ENCODE measurements at places on chromosomes 11 and 22.

DNA sequence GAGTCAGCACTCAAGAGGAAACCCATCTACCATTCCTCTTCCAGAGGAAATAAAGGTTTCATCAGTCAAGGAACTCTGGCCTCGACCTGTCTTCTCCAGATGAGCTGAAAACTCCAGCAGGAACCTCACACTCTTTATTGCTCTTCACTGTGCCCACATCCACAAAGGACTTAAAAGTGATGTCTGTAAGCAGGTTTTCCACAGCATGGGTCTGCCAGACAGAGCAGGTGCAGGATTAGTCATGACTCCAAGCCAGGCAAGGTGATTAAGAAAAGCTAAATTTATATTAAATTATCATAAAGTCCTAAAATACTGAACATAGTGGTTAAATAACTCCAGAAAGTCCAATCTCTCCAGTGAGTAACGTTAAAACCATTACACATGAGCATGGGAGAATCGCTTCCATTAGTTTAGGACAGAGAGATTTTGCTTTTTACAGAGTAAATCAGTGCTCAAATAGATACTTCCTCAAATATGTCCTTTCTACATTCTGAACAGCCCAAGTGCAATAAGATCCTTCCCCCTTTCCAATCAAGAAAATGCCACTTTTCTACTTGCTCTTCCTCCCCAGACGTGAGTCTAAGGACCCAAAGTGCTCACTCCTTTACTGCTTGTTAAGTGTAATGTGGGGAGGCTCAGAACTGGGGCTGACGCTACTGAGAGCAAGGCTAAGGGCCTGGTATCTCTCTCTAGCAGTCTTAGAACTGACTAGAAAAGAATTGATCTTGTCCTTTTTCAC lies 10.7 kb upstream of the CKAP5 start:
- DNase-seq, result no peak

DNA sequence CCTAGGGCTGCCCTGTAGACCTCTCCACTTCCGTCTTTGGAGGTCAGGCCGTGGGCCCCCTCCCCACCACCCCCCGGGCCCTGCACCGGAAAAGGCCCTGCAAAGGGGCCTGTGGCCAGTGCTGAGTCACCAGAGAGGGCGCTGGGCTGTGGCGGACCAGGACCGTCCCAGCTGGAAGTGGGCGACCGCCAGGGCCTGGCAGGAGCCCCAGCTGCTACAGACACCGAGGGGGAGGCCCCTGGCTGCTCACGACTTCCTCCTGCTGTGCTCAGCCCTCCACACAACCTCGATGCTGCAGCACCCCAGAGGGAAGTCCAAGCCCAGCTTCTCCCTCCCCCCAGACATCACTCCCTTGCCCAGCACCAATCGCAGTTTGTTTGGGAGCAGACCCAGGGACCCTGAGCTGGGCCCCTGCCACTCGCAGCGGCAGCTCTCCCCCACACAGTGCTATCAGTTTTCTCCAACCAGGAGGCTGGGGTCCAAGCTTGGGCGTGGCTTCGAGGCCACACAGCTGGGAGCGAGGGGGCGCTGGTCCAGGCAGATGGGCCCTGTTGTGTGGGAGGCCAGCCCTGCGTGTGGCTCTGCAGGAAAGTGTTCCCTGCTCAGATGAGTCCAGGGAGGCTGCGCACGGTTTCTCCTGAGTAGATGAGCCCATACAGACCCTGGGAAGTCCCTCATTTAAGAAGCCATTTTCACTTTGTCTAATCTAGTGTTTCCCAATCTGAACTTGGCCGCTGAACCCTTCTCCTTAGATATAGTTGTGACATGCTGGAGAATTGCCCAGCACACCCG lies 5.6 kb upstream of the SH3BP1 start:
- peak; percentile 86 for DNase-seq

GRCh38 chr11:5937868-5938602 lies 4.0 kb upstream of the OR56A3 start:
- no peak for DNase-seq

- DNase-seq, result no peak
These were observed 11.5 kb downstream of the CBX6 start for GRCh38 chr22:38860283-38861169.

GRCh38 chr22:43754176-43754575 lies 57.9 kb downstream of the EFCAB6 start:
- no peak for DNase-seq

GRCh38 chr11:113778111-113778910 lies 1.3 kb upstream of the CLDN25 start:
- no peak for DNase-seq

DNA sequence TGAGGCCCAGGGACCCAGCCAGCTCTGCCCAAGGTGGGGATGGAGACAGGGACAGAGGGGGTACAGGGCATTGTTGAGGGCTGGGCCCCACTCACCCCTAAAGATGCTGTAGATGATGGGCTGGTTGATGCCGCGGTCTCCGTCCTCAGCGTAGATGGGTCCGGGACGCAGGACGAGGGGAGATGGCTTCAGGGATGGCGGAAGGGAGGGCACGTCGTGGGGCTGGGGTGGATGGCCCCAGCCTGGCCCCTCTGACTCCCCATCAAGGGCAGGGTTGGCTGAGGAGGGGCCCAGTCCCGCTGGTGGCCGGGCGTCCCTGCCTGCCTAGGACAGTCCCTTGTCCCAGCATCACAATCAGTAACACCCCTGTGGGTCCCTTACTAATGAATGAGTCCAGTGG lies 4.5 kb upstream of the IRF7 start:
- DNase-seq, result no peak

DNA sequence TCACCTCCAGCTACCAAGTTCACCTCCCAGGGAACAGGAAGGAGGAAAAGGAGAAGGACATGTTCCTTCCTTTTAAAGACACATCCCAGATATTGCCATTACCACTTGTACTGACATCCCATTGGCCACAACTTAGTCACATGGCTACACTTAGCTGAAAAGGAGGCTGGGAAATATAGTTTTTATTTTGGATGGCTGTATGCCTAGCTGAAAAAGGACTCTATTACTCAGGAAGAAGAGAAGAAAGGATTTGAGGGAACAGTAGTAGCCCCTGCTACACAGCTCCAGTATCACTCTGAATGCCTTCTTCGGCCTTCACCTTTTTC lies 2.1 kb upstream of the APOA5 start:
- DNase-seq, result no peak

DNA sequence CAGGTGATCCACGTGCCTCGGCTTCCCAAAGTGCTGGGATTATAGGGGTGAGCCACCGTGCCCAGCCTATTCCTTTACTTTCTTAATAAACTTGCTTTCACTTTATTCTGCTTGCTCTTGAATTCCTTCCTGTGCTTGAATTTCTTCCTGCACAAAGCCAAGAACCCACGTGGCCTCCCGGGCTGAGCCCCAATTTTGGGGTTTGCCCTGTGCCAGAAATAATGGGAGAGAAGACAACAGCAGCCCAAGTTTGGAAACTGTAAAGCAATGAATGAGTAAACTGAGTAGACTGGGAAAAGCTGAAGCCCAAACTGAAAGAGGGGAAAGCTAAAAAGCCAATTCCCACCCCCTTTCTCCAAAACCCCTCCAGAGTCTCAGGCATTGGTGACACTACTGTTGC lies 136.4 kb downstream of the NECTIN1 start:
- DNase-seq, result no peak

DNA sequence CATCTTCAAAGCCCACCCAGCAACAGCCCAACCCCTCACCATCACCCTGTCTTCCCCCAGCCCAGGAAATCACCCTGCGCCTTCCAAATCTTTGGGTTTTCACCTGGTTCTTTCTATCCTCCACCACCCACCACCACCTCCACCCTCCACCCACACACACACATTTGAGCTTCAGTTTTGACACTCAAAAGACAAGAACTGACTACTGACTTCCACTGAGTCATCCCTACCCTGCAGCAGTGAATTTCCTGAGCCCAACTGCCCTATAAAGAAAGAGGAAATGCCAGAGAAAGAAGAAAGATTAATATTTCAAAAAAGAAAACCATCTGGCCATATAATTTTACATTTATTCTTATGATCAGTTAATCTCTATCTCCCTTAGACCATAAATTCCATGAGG lies 137.5 kb downstream of the CHST1 start:
- no peak for DNase-seq

- DNase-seq, result no peak
These were observed 32.2 kb upstream of the POGLUT3 start for GRCh38 chr11:108530426-108530825.

DNA sequence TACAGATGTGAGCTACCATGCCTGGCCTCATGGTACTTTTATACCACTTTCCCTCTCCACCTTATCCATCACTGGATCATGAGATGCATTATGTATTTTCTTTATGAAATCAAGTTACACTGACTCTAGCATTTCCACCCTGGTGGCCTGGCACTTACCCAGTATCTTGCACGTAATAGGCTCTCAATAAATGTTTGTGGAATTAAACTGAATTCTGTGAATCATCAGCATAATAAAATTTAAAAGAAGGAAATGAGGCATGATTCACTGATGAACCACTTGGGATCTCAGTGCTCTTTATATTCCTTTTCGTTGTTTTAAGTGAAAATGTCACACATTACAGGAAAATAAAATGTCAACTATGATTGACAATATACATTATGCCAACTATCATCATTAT lies 25.1 kb downstream of the ADM start:
- no peak for DNase-seq

DNA sequence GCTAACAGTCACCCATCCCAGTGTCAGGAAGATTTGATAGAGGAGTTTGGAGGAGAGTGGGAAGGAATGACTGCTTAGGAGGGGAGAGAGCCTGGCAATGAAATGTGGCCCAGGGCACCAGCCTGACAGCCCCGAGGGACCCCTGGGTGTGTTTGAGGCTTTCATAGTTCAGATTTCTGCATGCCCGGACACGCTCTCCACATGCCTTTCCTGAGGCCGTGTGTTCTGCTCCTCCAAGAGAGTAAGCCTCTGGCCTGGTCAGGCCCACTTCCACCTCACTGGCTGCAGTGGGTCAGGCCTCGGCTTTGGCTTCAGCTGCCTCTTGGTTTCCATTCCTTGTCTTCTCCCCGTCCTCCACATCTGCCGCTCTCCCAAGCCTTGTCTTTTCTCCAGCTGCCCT lies 78.4 kb downstream of the C22orf31 start:
- DNase-seq, result no peak

DNA sequence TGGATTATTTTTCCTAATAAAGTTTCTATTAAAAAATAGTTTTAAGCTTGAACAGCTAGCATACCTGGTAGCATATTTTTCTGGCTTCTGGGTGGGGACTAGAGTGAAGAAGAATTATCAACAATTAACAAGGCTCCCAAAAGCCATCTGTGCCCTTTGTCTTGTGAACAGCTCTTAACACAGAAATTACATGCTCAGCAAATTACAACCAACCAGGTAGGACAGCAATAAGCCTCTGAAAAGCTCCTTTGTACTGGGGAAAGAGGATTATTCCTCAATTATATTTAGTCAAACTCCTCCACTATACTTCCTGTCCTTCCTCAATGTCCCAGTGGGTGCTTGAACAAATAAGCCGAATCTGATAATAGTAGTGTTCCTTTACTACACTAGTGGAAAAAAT lies 162.8 kb downstream of the RAB38 start:
- no peak for DNase-seq

DNA sequence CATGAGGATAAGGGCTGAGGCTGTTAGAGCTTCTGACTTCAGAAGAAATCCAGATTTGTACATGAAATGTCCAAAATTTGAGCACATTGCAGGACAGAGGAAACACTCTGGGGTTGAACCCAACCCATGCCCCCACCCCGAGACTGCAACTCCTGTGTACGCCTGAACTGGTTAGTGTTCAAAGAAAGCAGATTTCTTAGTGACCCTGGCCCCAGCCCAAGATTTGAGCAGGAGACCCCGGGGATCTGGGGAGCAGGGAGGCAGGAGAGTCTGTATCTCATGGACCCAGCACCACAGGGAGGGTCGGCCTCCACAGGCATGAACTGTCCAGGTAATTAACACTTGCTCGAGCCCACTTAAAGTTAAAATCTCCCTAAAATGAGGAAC lies 69.3 kb upstream of the WNT7B start:
- DNase-seq, result no peak

Data from right renal pelvis (tissue), 4 donors.